ENCODE measurements at places on chromosomes 3 and 15. TPM values are rescaled to one million over a fixed set of nuclear protein-coding genes. Genes with fewer than 3 reads are reported as not detected.

CLDN11 gene
- 1.00 TPM for polyA plus RNA-seq

RETNLB gene
- polyA plus RNA-seq, result not detected

NEIL1 gene
- 38.6 TPM for polyA plus RNA-seq

GOLGA8T gene
- not detected for polyA plus RNA-seq

- DNase-seq, result no peak
Observed at GRCh38 chr3:58335652-58335947, 2.9 kb downstream of the PXK start.

DNA sequence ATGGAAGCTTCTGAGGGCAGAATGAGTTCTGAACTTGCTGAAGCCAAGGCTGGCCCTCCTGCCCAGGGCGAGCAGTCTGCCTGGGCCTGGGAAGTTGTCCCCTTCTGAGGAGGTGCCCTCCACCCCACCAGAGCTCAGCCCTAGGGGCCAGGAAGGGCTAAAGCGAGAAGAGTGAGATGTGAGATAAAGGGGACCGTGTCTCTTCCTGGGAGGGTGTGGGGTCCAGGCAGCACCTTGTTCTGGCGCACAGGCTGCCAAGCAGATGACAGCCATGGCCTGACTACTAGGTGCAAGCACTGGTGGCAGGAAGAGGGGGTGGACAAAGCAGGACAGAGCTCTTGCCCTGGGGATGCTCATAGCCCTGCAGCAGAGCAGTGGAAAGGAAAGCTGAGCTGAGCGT lies 3.7 kb downstream of the PAK6 start:
- no peak for DNase-seq

- DNase-seq, result no peak
Observed at GRCh38 chr3:127732879-127733350, 60.2 kb downstream of the ABTB1 start.

GRCh38 chr3:141454906-141455602 lies 31.8 kb upstream of the RASA2 start:
- DNase-seq, result no peak
